Osteoblast (primary cell): ENCODE measurements at places on chromosomes 5 and 9.

- DNase-seq, result peak; percentile 77
These were observed at the start of gene ZNF300 for GRCh38 chr5:150904479-150905311. ZNF300 (minus strand) TSS chr5:150904980; CDS start chr5:150903155, 1,825 bp downstream.

DNA sequence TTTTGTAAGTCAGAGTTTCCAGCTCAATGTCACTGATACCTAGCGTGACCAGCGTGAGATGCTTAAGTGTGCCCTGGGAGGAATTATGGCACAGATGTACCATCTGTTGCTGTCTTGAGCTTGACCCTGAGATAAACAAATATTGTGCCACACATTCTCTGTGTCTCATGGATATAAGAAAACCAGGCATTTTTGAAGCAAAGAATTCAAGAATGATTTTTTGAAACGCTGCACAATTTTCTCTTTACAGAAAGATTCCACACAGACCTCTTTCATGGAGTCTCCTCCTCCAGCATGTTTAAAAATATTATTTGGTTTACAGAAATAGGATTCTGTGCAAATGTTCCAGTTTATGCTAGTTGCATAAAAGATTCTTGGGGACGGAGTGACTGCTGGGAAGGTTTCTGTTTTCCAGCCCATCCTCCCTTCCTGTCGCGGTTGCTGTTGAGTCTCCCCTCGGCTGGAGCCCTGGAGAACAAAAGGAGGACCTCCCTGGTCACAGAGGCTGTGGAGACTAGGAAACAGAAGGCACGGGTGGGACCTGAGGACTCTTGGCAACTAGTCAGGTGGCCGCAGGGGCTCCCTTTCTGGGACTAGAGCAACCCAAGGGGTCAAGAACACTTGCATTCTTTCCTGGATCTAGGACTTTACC, 120.8 kb downstream of the RASGRF2 start:
- DNase-seq, result no peak

DNA sequence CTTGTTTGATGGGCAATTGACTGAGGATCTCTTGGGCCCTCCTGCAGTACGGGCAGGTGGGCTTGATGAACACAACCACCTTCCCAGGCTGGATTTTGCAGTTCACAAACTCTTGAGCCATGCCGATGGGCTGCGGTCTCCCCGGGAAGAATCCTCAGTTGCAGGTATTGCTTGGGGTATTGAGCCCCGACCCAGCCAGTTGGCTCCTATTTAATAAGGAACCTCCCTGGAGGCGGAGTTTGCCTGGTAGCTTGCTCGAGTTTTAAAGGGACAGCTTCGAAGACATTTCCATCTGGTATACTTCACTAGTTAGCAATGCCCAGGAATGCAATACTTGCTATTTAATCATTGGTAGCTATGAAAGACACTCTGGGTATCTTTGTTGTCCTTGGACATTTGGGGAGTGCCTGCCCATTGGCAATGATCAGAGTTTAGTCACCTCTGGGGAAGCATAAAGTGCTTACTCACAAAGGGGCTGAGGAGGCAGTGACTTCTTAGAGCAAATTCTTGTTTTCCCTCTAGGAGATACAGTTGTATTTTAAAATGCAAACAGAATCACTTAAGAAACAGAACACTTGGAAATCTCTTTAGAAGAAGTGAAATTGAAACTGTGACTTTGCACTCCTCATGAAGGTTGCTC, at the start of gene GLRX:
GLRX (minus strand) TSS at position 185 of the 640 bp plus-strand sequence; CDS start at position 121, 64 bp downstream.
- peak; percentile 88 for DNase-seq

DNA sequence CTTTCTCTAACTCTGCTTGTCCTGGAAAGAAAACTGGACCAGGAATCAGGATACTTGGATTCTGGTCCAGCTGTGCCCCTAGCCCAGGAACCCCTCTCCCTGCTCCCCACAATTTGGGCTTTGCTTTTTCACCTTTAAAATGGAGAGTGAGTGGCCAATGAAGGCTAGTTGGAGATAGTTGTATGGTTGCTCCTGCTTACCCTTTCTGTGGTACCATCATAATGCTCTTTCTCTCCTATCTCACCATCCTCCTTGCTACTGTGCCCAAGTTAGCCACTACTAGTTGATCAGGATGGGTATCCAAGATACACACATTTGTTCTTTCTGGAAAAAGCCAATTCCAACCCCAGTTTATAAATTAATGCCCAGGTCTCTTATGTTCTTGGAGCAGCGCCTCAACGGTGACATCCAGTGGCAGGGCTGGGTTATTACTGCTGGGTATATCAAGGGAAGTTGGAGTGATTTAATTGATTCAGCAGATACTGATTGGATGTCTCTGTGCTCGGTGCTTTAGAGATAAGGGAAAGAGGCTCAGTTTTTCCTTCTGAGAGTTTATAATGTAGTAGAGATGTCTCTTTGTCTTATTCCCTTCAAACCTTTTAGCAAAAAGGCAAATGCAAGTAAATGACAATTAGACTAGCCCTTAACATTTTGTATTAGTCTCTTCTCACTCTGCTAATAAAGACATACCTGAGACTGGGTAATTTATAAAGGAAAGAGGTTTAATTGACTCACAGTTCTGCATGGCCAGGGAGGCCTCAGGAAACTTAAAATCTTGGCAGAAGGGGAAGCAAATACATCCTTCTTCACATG, 38.5 kb downstream of the FAXDC2 start:
- peak; percentile 92 for DNase-seq

DNA sequence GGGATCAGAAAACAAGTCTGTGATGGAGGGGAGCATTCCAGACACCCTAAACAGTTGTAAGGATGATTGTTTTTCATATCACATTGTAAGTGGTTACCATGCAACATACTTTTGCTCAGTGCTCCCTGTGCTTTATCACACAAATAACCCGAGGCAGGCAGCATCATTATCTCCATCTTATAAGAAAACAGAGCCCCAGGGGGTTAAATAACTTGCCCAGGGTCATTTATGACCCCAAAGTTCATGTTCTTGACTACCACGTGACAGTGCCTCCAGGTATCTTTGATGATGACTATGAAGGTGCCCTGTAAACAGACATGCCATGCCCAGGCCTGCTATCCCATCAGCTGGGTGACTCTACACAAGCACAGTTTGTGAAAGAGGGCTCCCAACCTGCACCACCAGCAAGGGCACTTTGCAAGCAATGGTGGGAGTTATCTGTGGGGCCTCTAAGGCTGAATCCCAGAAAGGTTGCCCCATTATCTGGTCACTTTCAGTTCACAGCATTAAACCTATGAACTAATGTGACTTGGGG, 9.5 kb downstream of the GNPDA1 start:
- DNase-seq, result no peak

- DNase-seq, result peak; percentile 81
These were observed 247.4 kb upstream of the RASA1 start for GRCh38 chr5:87020099-87020934.

DNA sequence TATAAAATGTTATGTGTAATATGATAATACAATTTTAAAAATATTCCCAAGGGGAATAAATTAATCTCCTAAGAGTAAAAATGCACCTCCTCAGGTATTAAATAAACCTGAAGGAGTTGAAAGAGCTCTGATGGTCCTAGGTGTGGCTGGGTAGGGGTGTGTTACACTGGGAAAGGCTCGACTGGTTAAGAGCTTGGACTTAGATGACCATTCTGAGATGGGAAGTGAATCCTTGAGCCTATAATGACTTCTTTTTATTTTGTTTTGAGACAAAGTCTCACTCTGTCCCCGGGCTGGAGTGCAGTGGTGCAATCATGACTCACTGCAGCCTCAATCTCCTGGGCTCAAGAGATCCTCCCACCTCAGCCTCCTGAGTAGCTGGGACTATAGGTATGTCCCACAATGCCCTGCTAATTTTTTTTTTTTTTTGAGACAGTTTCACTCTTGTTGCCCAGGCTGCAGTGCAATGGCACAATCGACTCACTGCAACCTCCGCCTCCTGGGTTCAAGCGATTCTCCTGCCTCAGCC, 9.2 kb upstream of the HABP4 start:
- DNase-seq, result no peak

- DNase-seq, result peak; percentile 80
These were observed 91.1 kb upstream of the RANBP3L start for GRCh38 chr5:36392818-36393217.

- DNase-seq, result no peak
These were observed 16.8 kb downstream of the TNFSF15 start for GRCh38 chr9:114789006-114789405.

GRCh38 chr5:170347022-170347567, 42.1 kb downstream of the KCNMB1 start:
- DNase-seq, result no peak

DNA sequence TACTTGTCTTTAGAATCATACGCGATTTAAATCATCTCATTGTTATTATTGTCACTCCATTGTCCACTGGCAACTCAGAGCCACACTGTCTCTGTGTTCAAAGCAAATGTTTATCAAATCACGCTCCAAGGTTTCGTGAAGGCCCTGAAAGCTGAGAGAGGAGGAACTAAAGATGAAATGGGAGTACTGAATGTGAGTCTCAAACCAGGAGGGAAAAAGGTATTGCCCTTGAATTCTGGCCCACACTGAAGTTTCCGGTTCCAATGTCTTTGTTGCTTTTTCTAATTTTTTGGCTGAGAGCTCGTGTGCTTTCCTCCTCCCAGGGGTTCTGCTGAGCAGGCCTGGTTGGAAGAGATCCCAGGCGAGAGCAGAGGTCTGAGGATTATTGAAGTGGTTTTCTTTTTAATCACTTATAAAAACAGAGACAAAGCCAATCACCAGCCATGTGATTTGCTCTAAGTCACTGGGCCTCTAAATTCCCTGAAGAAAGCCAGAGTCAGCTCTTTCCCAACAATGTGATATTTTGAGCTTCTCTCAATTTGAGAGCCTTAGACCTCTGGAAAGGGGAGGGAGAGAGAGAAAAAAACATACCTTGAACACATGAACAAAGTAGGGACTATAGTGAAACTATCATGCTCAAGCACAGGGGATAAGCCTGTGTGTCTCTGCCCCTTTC, 420.8 kb upstream of the GRAMD2B start:
- no peak for DNase-seq

DNA sequence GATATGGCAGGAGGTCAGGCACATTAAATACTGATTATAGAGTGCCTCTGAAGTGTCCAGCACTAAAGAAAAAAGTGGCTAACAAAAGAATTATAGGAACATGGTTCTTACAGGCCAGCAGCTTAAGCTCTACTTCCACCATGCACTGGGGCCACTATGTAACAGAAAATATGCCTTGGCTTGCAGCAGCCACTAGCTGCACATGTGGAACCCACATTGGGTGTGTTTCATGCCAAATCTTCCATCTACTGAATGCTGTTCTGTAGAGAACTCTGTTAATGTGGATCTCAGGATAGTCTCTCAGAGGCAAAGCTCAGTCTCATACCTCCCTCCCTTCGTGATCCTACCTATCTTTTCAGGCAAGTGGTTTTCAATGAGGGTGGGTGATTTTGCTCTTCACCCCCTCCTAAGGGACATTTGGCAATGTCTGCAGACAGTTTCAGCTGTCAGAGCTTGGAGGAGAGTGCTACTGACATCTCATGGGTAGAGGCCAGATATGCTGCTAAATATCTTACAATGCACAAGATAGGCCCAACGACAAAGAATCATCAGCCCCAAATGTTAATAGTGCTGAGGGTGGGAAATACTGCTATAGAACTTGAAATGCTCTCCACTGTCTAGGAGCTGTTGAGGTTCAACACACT, 218.9 kb downstream of the TARS1 start:
- DNase-seq, result no peak
